COLO829 (cell line): ENCODE measurements at places on chromosomes 2 and 18.

GRCh38 chr2:217367464-217367863, 507.6 kb upstream of the TNP1 start:
- DNase-seq: no peak

GRCh38 chr2:17638196-17638743, 97.8 kb downstream of the VSNL1 start:
- DNase-seq: no peak

DNA sequence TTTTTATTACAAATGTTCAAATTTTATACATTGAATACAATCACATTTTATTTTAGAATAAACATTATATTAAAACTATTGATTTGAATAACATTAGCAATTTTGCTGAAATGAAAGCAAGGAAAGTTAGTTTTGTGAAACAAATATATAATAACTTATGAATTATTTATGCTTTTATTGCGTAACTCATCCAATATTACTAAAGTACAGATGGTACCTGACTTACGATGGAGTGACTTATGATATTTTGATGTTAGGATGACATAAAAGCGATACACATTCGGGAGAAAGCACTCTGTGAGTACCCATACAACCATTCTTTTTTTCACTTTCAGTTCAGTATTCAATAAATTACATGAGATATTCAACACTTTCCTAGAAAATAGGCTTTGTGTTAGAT, 26.5 kb downstream of the GPR39 start:
- no peak for DNase-seq

- no peak for DNase-seq
Measured at GRCh38 chr2:23806665-23807249, 120.2 kb downstream of the ATAD2B start.

DNA sequence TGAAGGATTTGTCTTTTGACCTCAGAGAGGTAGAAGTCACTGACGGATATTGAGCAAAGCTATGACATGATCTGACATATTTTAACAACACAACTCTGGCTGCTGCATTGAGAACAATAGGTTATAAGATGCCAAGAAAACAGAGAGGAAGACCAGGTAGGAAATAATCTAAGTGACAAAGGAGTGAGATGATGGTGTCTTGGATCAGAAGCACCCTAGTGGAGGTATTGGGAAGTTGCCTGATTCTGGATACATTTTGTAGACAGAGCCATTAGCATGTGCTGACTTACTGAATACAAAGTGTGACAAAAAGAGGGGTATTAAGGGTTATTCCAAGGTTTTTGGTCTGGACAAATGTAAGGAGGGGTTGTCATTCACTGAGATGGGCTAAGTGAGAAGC, 1438.1 kb downstream of the DPP10 start:
- no peak for DNase-seq

GRCh38 chr2:61045999-61046398, 19.7 kb upstream of the SANBR start:
- no peak for DNase-seq

DNA sequence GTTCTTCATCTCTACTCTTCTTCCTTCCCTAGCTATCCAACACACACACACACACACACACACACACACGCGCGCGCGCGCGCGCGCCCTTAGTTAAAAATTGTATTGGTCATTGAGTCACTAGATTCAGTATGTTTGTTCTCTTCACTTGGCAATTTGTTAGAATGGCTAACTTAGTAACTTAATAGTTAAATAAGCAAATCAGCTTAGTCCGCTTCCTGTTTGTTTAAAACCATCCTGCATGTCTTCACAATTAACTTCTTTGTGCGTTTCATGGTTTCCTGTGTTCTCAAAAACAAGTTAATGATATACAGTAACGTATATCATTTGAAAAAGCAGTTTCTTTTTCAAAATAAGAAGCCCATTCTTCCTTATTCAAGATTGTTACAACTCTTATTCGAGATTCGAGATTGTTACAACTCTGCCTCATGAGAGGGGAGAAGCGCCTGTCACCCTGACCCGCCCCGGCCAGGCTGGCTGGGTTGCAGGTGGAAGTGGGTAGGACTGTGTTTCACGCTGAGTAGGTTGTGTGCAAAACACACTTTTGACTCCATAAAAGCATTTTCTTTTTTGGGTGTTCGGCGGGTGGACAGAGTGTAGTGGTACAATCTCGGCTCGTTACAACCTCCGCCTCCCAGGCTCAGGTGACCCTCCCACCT, 9.5 kb upstream of the CNNM3 start:
- DNase-seq: peak; percentile 75

DNA sequence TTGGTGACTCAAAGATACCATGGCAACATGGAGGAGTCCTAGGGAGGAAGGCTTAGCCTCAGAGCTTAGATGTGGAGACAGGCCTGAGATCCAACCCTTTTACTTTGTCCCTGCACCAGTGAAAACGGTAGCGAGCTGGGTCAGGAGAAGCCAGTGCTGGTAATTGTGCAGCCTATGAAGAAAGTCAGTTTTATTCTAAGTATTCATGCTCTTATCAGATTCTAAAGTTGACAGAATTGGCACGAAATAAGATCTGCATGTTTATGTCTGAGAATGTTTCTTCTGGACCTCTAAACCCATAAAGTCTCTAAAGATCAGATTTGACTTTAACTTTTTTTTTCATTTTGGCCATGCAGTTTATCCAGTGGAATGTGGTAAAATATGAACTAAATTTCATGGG, 93.8 kb downstream of the SCG2 start:
- no peak for DNase-seq

GRCh38 chr2:182499706-182500470, 73.1 kb upstream of the PDE1A start:
- DNase-seq: no peak

GRCh38 chr2:124283096-124283495, 258.0 kb downstream of the CNTNAP5 start:
- DNase-seq: no peak

DNA sequence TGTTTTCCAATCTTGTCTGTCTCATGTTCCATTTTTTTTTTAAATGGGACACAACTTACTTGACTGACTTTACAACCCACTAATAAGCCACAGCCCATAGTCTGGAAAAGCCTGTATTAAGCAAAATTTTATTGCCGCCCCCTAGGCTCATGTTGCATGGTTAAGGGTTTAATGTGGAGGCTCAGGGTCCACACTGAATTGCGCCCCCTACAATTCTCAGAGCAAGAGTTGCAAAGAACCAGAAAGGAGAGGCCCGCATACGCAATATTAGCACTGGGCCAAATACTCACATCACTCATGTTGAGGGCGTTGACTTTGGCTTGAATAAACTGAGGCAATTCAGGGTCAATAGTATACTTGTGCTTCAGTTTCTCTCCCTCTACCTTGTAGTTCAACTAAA, 65.5 kb downstream of the NEB start:
- no peak for DNase-seq

DNA sequence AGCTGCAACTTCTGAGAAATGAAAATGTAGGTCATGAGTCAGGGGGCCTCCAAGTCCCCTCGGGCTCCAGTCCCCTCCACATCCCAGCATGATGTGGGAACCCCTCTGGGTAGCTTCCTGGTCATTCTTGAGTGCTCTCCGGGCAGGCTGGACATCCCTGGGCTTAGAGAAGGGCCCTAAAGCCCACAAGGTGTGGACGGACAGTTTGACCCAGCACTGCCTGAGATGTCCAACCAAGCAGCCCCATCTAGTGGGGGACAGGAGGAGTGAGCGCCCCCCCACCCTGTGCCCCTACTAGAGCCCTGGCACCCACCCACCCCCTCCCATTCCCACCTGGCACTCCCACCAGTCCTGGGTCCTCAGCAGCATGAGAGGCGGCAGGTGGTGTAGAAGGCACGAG, 46.0 kb downstream of the CYP27C1 start:
- no peak for DNase-seq

DNA sequence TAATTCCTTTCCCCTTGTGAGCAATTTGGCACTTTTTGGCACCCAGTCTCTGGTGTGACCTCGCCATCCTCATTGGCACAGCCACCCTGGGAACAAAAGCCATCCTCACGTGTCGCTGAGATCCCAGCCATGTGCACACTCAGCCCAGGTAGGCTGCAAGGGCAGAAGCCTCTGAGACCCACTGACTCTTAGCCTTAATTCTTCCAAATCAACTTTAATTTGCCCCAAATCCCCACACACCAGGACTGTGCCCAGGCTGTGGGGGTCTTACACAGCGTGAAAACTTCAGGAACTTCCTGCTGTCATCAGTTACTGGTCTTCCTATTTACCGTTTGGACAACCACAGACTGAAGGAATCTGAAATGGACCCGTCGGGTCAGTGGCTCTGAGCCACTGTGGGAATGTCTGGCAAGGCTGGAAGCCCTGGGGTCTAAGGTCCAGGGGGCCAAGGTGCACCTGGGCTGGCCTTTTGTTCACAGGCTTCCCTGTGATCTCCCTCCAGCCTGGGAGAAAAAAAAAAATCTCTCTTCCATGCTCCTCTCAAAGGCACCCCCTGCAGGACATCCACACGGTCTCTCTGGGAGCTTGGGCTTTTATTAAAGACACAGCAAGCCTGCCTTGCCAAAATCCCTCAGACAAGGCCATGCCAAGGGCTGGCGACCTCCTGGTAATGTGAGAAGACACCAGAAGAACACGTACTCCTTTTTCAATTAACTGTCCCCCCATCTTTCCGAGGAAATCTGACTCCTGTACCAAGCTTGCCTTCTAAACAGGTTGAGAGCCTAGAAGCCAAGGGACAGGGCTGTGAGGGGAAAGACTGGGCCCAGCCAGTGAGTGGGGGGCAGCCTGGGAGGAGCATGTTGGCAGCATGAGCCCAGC, 42.1 kb upstream of the LAPTM4A start:
- DNase-seq: peak; percentile 21

- no peak for DNase-seq
Measured at GRCh38 chr2:159941729-159942128, 120.7 kb downstream of the PLA2R1 start.

GRCh38 chr2:100878000-100878791, 58.3 kb downstream of the NPAS2 start:
- DNase-seq: no peak

DNA sequence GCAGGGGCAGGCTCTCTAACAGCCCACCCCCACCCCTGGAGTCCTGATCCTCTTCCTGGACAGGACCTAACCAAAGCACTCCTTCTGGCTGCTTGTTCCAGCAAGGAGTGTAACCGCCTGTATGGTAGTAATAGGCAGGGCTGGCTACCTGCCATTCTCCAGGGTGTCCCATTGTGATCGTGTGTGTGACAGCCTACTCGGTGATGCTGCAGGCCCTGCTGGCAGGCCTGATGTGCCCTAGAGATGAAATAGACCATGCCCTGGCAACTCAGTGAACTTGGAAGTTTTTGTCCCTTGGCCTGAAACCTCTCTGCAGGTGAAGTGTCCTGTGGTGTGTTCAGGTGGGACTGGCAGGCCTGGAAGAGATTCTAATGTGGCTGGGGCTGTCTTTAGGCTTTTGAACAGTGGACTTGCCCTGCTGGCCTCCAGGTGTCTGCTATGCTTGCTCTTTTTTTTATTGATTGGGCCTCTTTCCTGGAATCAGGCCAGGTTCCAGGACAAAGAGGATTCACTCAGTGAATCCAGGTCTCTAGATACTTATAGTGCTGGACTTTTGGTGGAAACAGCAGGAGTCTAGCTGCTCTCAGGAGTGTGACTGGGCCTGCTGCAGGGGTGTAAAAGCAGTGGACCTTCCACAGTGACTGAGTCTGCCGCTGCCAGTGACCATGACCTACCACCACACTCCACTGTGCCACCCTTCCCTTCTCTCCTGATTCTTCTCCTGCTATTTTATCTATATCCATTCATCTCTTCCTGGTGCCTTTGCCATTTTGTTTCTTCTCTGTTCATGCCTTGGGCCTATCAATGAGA, 132.1 kb downstream of the CTIF start:
- no peak for DNase-seq

- no peak for DNase-seq
Measured at GRCh38 chr2:85933753-85934594, 45.2 kb upstream of the ST3GAL5 start.

DNA sequence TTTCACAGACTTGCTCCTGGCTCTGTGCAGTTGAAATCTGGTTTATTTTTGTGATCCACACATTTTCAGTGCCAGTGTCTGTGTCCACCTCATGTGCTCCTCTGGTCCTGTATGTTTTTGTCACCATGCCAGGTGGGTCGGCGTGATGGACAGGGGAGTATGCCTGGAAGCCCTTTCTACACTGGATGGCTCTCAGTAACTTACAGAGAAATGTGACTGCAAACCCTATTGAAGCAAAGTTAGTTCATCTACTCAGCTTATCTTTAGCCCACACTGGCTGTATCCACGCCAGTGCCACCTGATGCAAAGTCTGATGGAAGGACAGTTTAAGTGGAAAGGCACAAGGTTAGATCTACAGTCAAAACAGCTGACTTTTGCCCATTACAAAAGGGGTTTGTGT, 4.3 kb downstream of the IMPA2 start:
- no peak for DNase-seq

- no peak for DNase-seq
Measured at GRCh38 chr2:84697895-84698294, 181.6 kb downstream of the DNAH6 start.
